ENCODE measurements at places on chromosomes 7 and 10. TPM values are rescaled to one million over a fixed set of nuclear protein-coding genes. Genes with fewer than 3 reads are reported as not detected.

ARHGEF5 gene
- 22.7 TPM for total RNA-seq

CDC14C gene
- not detected for total RNA-seq

AUTS2 gene
- total RNA-seq, result 25.0 TPM

CFAP43 gene
- 6.9 TPM for total RNA-seq

PDIA4 gene
- total RNA-seq, result 125 TPM

HHEX gene
- 6.6 TPM for total RNA-seq

EPDR1 gene
- 77.8 TPM for total RNA-seq

NEUROG3 gene
- total RNA-seq, result not detected

NPM3 gene
- total RNA-seq, result 47.4 TPM

EPO gene
- not detected for total RNA-seq

CYP3A5 gene
- total RNA-seq, result 88.9 TPM

HOXA7 gene
- total RNA-seq, result 4.6 TPM

PDE1C gene
- total RNA-seq, result 2.4 TPM

CCDC172 gene
- total RNA-seq, result 47.1 TPM

ACSM6 gene
- total RNA-seq, result not detected

CTTNBP2 gene
- total RNA-seq, result 5.7 TPM

ETV1 gene
- 6.1 TPM for total RNA-seq

ALKBH4 gene
- 27.0 TPM for total RNA-seq

DPP6 gene
- 38.7 TPM for total RNA-seq

KCNMA1 gene
- 29.1 TPM for total RNA-seq

JAKMIP3 gene
- 2.6 TPM for total RNA-seq

NKX6-2 gene
- 5.0 TPM for total RNA-seq

PRKG1 gene
- total RNA-seq, result 2.7 TPM

SEM1 gene
- total RNA-seq, result 24.9 TPM

PITX3 gene
- total RNA-seq, result not detected

CAMK2B gene
- 5.7 TPM for total RNA-seq

TAS2R38 gene
- not detected for total RNA-seq

MYO1G gene
- 2.7 TPM for total RNA-seq

CREB5 gene
- total RNA-seq, result 3.4 TPM

SPDYE6 gene
- not detected for total RNA-seq

RTKN2 gene
- 2.1 TPM for total RNA-seq

TRIM73 gene
- 4.1 TPM for total RNA-seq

UTF1 gene
- total RNA-seq, result 9.2 TPM

GIMAP6 gene
- total RNA-seq, result 10.8 TPM

DMBT1 gene
- 0.51 TPM for total RNA-seq

CC2D2B gene
- total RNA-seq, result 2.6 TPM

FAM13C gene
- 56.7 TPM for total RNA-seq

TSPAN15 gene
- 78.8 TPM for total RNA-seq

PRKAG2 gene
- 31.6 TPM for total RNA-seq

PDCD4 gene
- total RNA-seq, result 104 TPM

ADK gene
- 34.1 TPM for total RNA-seq

SPDYE1 gene
- 0.17 TPM for total RNA-seq

VPS37D gene
- total RNA-seq, result 6.0 TPM

NFE2L3 gene
- 4.3 TPM for total RNA-seq

GNG11 gene
- total RNA-seq, result 6.1 TPM

All from prostate gland (tissue), 2 donors.